GM13976 (cell line): ENCODE measurements at places on chromosomes 3 and 15.

- no peak for DNase-seq
Observed at GRCh38 chr3:154889227-154889634, 190.9 kb upstream of the MME start.

DNA sequence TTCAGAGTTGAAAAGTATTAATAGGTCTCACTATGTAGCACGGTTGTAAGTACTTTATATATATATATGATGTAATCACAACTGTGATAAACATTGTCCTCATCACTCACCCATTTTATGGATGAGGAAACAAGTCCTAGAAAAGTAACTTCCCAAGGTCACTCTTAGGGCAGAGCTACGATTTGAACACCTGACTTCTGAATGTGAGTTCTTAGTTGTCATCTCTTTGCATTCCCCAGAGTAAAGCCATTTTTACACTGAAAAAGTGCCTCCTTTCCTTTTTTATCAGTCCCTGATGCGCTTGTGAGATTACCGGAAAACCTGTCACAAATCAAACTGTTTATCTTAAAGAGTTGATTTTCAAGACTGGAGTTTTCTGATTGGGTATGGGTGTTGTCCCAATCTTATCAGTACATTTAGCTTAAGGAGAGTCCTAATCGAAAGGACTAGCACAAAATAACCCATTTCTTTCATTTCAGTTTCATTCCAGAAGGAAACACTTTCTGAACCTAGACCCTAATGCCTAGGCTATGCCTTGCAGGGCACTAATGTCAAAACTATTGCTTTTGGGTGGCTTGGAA is 2.3 kb upstream of the EDEM1 start:
- DNase-seq, result no peak

- no peak for DNase-seq
Observed at GRCh38 chr3:22360164-22360563, 609.2 kb upstream of the ZNF385D start.

DNA sequence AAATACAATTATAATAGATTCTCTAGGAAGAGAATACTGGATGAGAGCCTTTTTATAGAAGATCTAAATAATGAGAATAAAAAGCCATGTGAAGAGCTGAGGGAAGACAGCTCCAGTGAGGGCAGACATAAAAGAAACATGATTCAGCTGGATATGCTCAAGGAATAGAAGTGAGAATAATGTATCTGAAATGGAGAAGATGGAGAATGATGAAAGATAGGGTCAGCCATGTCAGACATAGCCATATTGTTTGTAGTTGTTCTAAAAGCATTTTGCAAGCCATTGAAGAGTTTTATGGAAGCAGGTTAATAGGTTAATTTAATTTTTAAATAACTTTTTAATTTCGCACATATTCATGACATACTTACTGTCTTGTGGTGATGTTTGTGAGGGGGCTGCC is 713.5 kb upstream of the ARPP21 start:
- DNase-seq, result no peak

GRCh38 chr3:30281526-30281925 is 324.9 kb upstream of the TGFBR2 start:
- DNase-seq, result no peak

- DNase-seq, result no peak
Observed at GRCh38 chr3:775178-775880, 317.5 kb upstream of the CNTN6 start.

- no peak for DNase-seq
Observed at GRCh38 chr3:171944118-171945016, 95.0 kb upstream of the FNDC3B start.

DNA sequence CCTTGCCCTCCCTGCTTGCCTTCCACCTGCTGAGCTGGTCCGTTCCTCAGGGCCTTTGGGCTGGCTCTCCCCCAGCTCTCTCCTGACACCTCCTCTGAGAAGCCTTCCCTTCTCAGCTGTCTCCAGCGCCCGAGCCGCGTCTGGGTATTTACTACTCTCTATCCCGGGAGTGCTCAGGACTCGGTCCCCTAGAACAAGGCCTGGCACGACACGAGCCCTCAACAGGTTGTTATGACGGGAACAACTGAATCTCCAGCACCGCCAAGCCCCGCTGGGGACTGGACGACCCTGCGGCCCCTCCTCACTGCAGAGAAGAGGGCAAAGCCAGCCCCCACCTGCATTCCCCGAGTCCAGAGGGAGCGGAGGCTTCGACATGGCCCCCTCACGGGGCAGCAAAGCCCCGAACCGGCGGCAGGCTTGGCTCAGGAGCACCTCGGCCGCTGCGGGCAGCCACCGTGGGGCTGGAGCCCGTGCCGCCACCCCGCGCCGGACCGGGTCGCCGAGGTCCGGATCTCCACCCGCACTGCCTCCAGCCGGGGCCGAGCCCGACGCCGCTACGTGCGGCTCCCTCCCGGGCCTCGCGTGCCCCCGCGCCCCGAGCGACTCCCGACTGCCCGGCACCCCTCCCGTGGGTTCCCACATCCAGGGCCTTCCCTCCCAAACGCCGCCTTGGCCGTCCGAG is 792 bp downstream of the TPRA1 start:
- DNase-seq, result no peak

- DNase-seq, result no peak
Observed at GRCh38 chr15:88132499-88132898, 124.0 kb downstream of the NTRK3 start.

- no peak for DNase-seq
Observed at GRCh38 chr3:190319660-190320059, 2.6 kb downstream of the CLDN1 start.

DNA sequence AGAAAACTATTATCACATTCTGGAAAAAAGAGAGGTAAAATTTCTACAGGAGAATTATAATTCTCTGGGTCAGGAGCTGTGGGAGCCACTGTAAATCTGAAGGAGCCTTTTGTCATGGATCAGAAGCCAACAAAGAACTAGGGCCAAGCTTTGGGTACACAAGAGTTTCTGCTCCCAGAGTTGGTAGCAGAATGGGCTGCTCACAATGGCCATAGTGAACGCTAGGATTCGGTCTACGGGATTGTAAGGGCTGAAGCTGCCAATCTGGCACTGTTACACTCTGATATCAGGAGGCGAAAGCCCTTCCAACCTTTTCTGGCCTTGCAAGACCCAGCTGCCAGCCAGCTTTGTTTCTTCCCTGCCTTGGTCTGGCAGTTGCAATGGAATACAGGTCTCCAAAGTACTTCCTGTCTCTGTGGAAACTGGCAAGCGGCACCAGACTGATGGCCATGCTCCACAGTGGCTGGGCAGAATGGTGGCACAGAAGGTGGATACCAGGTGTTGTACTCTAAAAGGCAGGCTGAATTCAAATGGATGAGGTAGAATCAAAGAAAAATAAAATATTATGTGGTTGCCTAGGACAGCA is 831.7 kb downstream of the CADM2 start:
- no peak for DNase-seq

GRCh38 chr3:109188741-109189140 is 52.2 kb downstream of the C3orf85 start:
- no peak for DNase-seq

DNA sequence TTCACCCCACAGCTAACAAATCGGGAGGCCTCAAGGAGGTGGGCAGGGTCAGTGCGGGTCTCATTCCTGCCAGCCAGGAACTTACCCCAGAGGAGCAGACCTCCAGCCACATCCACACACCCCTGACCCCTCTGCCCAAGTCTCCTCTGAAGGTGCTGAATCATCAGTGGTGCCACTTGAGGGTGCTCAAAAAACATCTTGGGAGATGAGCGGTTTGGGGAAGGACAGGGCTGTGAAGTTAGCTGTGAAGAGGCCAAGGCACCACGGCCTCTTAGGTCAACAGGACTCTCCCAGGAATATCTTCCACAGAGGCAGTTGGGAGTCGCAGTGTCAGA is 1.2 kb downstream of the DAPK2 start:
- peak; percentile 41 for DNase-seq

DNA sequence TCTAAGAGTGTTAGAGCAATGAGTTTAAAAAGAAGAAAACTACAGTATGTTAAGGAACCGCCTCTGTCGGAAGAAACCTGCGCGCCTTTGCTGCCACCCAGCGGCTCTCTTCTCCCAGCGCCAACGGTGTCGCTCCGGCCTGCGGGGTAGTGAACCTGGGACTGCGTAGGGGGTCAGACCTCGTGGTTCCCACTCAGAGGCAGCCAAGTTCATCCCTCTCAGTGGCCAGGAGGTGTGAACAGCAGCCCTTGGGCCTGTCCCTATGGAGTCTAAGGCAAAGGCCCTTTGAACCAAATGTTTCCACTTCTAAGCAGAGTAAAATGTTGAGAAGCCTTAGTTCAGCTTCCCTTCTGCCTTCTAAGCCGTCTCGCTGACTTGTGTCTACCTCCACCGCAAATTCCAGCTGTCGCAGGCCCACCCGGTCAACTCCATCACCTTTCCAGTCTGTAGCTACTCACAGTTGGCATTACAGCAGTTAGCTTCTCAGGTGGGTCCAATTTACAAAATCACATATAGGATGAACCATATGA is 980 bp upstream of the RAB27A start:
- peak; percentile 83 for DNase-seq

DNA sequence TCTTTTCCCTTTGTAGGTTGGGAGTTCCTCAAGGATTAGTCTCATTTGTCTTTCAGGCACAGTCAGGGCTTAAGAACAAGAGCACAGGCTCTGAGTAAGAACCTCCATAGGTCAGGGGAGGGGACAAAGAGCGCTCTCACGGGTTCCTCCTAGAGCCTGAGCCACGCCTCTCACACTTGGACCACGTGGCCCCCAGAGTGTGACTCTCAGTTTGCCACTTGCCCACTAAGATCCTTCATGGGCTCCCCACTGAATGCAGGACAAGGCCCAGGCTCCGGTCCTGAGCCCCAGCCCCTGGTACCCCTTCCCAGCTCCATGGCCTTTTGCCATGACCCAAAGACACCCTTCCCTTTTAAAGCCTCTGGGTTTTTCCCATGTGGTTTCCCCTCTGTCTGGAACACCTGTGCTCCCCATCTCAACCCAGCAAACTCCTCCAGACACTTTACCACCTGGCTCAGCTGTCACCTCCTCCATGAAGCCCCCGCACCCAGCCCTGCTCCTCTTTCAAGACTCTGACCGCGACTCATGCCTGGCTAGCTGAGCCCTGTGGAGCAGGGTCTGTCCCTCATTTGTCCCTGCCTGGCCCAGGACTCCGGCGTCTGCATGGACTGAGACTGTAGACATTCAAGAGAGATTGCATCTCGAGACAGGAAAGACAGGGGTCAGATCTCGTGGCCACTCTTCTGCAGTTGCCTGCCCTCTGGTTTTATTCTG is 32.7 kb downstream of the IQSEC1 start:
- DNase-seq, result peak; percentile 89

DNA sequence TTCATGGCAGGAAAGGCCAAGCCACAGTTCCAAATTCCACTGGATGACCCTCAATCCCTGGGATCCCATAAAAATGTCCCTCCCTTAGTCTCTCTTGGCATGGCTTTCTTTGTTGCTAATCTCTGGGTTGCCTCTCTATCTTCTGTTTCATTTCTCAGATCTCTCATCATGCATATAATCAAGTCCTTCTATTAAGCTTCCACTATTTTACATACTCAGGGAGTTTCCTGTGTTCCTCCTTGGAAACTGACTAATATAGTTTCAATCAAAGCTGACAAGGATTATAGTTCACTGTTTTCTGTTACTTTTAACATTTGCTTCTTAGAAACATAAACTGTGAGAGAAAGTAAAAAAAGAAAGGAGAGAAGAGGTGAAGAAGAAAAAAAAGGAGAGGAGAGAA is 113.8 kb upstream of the COL8A1 start:
- DNase-seq, result no peak

DNA sequence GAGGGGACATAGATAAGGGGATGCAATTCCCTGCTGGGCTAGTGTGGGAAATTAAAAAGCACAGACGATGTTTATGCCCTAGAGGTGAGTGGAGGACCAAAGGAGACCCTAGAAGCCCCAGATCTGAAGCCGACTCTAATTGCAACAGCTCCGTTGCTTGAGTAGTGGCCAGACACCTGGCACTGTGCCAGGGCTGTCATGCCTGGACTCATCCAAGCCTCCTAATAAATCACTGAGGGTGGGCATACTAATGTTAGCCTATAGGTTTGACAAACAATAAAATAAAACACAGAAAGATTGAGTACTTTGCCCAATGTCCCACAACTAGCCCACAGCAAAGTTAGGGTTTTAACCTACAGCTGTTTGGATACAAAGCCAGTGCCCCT is 25.4 kb upstream of the MRPS22 start:
- DNase-seq, result no peak

DNA sequence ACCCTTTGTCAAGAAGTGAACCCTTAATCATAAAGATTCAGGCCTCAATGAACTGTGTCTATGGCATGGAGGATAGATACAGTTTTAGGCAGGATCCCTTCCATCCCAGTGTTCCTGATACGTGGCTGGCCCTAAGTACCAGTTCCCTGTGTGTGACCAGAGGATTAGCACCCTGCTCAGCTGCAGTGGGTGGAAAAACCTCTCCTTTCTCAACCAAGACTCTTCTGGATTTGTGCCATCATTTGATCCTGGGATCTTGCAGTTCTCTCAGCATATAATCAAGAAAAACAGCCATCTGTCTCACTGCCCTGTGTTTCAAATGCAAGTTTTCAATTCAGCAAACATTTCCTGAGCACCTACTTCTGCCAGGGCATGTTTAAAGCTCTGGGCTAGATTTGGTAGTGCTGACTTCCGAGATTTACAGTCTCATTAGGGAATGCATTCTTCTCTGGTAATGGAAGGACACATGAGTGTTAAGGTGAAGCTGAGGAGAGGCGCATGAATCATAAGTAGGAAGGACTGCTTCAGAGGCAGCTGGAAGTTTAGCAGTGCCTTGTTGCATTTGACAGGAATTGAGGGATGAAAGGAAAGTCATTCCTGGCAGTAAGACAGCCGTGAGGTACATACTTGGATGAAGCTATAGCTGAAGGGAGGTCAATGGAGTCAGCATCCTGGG is 388.3 kb downstream of the MFSD1 start:
- no peak for DNase-seq

DNA sequence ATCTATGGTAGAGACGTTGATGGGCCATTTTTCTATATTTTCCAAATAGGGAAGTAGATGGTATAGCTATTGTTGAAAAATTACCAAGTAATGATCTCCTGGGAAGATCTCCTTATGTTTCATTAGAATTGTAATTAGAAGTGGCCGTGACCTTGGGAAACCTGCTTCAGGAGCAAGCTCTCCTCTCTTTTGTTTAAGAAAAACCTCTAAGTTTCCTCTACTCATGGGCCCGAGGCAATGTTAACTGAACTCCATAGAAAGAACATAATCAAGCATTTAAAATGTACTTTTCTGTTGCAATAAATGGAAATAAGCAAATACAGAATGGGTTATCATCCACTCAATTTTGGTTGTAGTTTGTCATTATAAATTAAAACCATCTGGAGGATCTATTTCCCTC is 511.2 kb upstream of the MDFIC2 start:
- DNase-seq, result no peak

DNA sequence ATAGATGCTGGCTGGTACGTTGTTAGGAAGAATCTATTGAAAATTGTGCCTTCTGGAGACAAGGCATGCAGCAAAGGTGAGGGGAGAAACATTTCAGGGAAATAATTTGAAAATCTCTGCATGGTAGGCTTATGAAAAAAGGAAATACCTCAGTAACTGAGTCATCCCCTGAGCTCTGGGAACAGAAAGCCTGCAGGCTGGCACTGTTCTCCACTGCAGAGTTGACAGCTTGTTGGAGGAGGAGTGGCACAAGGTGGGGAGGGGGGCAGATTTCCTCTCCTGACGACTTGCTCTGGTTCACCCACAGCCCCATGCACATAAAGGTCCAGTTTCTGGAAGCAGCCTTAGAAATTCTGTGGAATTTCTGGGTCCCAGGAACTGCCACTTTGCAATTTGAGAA is 179.4 kb downstream of the ABHD5 start:
- no peak for DNase-seq
